Activated gamma-delta T cell treated with Interleukin-2 at 50 U/mL for 16 hours (primary cell): ENCODE measurements at places on chromosomes 7 and 10.
A peak's percentile ranks its signal among the peaks of the same experiment; 100 is the strongest.

DNA sequence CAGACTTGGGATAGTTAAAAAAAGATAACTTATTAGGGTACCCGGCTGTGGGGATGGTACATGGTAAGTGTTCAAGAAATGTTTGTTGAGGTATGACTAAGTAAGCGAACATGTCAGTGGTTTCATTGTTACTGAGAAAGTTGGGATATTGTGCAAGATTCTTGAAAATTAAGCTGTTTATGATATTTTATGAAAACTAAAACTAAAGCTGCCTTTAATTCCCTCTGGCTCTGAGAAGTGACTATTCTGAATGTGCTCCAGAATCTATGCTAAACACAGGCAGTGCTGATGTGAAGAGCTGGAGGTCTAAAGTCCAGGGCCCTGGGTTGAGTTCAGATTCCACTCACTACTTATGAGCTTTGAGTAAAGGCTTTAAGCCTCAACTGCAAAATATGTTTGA is 72.9 kb downstream of the AOAH start:
- no peak for DNase-seq

DNA sequence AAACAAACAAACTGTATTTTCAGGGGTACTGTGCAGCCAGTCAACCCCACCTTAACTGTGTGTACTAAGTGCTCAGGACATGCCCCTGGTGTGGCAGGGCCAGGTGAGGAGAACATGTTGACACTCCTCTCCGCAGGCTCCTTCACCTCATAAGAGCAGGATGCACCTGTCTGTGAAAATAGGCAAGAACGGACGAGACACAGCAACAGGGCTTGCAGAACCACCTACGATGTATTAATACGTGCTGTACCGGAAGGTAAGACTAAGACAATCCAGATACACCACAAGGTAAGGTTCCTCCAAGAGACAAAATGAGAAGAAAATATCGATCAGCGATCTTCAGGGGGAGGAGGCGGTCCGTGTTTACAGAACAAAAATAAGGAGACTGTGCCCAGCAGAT is 65.8 kb upstream of the CAMK2B start:
- DNase-seq = no peak

- DNase-seq = no peak
Measured at GRCh38 chr10:96747734-96748550, 27.6 kb upstream of the PIK3AP1 start.

DNA sequence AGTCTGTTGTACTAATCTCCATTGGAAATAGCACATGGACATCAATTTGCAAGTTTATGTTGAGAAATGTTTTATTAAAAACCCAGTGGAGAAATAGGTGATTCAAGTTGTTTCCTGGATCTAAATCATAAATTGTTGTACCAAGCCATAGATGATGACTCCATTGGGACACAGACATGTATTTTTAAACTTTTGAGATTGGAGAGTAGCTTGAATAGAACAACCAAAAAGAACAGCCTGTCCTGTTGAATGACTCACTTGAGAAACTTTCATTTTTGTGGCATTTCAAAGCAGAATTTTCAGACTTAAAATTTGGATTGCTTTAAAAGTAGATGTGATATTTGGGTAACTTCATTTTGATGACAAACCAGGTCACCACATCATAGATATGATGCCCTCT is 197.5 kb downstream of the GPAM start:
- no peak for DNase-seq

GRCh38 chr10:110368556-110368955 is 63.8 kb upstream of the SMNDC1 start:
- no peak for DNase-seq

DNA sequence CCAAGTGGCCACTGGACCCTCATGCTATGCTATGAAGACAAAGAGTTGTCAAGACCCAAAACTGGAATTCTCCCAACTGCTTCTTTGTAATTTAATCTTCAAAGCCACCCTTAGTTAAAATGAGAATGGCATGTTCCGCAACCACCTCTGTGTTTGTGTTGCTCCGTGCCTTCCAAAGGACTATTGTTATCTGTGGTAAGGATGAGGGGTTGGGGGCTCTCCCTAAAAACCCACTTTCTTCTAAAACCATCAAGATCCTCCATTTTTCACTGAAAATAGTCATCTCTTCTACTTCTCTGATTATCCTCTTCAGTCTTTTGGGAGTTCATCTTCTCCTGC is 222.1 kb upstream of the AOAH start:
- DNase-seq = no peak

DNA sequence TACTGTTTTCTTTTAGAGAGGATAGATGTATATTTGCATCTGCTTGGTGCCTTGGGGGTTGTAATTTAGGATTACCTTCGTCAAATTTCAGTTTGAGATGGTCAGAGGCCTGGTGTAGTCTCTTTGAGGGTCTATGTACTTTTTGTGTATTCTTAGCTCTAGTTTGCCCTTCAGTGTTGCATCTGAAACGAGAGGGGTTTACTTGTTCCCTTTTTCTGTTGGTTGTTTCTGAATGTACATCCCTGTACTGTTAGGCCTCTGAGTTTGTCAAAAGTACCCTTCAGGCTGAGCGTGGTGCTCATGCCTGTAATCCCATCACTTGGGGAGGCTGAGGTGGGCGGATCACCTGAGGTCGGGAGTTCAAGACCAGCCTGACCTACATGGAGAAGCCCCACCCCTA is 60.0 kb downstream of the MLLT10 start:
- no peak for DNase-seq

GRCh38 chr7:142992427-142992826 is 30.3 kb upstream of the KEL start:
- DNase-seq = no peak

DNA sequence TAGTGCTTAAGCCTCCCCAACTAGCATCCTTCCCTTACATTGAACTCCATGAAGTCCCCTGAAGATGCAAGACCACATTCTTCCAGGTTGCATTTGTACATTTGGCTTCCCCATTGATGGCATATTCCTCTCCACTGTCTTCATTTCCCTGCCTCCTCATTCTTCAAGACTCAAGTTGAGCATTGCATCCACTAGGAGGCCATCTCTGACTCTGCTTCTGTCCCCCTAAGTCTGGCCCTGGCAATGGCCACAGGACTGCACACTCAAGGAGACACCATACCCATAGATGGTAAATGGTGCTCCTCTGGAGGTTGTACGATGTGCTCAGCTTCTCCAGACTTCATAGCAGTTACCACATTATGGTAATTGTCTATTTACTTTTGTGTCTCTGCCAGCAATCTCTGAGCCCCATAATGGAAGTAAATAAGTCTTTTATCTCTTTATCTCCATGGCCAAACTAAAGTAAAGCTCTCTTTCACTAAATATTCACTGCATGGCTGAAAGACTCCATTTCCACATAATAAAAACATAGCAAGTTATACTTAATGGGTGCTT is 112.6 kb downstream of the PTPRZ1 start:
- DNase-seq = no peak

DNA sequence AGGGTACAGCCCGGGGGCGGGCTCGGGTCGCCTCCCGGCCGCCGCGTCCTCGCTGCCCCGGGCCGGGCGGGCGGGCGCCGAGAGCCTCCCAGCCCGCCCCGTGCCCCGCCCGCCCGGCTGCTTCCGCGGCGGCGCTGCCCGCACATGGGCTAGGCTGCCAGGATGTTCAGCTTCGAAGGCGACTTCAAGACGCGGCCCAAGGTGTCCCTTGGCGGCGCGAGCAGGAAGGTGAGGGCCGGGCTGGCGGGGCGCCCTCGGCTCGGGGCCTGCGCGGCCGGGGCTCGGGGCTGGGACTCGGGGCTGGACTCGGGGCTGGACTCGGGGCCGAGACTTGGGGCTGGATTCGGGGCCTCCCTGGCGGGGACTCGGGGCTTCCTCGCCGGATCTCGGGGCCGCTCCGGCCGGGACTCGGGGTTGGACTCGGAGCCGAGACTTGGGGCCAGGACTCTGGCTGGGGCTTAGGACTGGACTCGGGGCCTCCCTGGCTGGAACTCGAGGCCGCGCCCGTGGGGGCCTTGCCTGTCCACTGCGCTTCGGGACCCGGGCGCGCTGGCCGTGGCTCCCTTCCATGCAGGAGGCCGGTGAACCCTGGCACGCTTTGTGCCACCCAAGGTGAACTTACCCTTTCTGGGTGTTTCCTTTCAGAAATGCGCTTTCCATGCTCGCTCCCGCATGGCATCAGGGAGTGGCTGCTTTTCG is 534 bp downstream of the UBE3C start:
- peak; percentile 62 for DNase-seq

- no peak for DNase-seq
Measured at GRCh38 chr10:62230344-62231121, 38.1 kb downstream of the RTKN2 start.

- no peak for DNase-seq
Measured at GRCh38 chr7:36967387-36967786, 243.1 kb upstream of the AOAH start.

DNA sequence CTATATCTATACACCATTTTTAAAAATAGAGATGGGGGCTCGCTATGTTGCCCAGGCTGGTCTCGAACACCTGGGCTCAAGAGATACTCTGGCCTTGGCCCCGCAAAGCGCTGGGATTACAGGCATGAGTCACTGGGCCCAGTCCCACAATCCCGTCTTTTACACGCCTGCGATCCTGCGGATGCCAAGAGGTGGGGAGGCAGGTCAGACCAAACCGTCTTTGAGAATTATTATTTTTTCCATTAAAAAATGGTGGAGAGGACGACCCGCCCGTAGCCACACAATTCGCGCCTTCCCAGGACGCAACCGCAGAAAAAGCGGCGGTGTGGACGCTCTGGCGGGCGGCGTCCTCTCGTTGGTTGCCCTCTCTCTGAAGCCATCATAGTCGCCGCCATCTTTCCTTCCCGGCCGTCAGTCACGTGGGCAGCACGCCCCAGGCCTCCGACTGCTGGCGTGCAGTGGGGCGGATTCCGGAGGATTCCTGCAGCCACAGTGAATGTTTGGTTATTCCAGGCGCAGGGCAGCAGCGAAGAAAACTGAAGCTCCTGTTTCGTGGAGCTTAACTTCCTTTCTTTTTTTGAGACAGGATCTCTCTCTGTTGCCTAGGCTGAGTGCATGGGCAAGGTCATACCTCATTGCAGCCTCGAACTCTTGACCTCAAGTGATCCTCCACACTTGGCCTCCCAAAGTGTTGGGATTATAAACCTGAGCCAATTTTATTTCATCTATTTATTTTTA is 9.9 kb upstream of the EPHB4 start:
- DNase-seq = peak; percentile 76

GRCh38 chr7:98209166-98209920 is 1.9 kb upstream of the BHLHA15 start:
- no peak for DNase-seq

GRCh38 chr10:127265288-127265687 is 68.9 kb upstream of the INSYN2A start:
- DNase-seq = no peak

GRCh38 chr7:27364344-27364758 is 121.7 kb downstream of the EVX1 start:
- no peak for DNase-seq

GRCh38 chr10:115209133-115209532 is 116.0 kb downstream of the ATRNL1 start:
- DNase-seq = no peak

DNA sequence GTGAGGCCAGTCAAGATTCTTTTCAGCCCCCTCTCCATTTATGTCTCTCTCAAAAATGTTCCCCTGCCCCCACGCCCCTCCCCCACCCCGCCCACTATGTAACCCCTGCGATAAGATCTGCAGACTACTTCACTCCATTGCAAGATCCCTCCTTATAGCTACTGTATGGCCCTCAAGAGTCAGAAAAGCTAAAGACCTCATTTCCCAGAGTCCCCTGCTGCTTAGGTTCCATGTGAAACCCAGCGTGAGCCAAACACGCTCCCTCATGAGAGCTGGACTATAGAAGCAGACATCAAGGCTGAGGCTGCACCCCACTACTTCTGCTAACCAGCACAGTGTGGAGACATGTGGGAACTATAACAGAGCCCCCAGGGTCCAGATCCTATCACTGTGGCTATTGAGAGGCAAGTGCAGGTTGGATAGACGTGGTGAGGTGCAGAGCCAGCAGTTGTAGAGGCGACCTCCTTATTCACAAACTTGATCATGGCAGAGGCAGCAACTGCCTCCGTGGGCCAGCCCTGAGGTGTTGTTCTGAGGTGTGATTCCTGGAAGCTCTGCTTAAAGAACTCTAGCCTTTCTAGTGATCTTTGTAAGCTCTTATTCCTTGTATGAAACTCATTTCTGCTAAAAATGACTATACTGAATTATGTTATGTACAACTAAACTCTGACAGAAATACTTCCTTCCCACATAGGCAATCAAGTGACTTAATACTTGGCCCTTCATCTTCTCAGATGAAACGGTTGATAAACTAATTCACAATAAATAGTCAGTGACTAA is 117.0 kb upstream of the ARID5B start:
- DNase-seq = no peak

DNA sequence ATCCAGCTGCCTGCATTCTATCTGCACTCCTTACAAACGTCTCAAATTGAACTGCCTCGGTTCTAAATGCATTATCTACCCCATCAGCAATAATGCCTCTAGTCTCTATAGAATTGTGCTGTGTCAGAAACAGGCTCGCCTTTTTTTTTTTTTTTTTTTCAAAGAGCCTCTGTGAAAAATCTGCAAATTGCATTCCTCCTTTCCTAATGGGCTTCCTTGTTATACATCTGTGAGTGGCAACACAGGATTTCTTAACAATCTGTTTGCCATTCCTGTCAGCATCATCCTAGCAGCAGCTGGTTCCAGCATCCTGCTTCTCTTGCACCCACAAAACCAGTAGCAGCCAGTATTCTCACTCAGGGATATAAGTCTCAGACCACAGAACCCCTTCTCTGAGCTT is 413.5 kb upstream of the SEMA3D start:
- DNase-seq = no peak

DNA sequence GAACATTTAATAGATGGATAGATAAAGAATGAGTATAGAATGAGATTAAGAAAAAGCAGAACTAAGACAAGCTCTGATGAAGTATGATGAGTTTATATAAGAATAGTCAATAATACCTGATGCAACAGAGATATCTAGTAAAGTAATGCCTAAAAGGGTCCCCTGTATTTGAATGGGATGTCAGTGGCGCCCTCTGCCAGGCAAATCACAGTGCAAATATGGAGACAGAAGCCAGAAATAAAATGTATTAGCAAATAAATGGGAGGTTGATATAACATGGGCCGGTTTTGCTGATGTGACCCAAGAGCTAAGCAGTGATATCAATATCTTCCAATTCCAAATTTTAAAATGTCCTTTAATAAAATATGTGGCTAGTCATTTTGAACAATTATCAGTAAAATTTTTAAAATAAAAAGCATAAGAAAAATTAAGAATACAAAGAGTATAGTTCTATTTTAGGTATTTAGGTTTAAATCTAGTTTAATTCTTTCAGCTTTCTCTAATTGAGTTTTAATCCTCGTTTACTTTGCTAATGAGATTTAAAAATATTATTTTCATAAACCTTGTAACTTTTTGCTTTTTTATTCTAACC is 62.6 kb downstream of the ADK start:
- DNase-seq = peak; percentile 32

GRCh38 chr10:90407131-90407530 is 450.7 kb downstream of the HTR7 start:
- no peak for DNase-seq

DNA sequence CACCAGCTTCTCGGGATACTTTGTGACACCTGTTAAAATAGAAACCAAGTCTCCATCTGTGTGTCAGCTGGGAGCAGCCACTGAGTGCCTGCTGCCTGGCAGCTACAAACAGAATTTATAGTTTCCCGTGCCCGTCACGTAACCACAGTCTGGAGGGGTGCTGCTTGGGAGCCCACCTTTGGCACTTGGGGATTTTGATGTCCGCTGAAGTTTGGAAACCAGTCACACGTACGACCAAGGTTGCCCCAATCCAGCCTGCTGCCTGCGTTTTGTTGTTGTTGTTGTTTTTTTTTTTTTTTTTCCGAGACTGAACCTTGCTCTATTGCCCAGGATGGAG is 1.6 kb downstream of the TRRAP start:
- DNase-seq = no peak

- DNase-seq = no peak
Measured at GRCh38 chr7:130417213-130417612, 23.6 kb downstream of the CEP41 start.
